ENCODE measurements at places on chromosomes 13 and 19.

DNA sequence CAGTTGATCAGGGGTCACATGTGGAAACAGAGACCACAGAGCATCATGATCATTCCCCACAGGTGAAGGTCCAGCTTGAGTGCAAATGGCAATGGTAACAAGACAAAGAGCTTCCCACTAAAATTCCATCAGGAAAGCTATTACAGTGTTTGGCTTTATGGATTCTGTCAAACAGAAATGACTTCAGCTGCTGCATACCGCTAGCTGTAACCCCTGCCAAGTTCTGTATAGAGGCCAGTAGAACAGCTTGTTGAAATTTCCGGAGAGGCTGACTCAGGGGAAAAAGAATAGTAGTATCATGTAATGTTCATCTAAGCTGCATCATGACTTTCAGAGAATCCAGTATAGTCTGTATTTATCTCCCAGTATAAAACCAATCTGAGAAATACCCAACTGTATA, 1704.7 kb downstream of the SLITRK5 start:
- DNase-seq = no peak

- DNase-seq = peak; percentile 71
Observed at GRCh38 chr19:55454787-55455243, 6.6 kb downstream of the ISOC2 start.

- DNase-seq = no peak
Observed at GRCh38 chr19:6198896-6199239, 63.4 kb downstream of the ACSBG2 start.

- no peak for DNase-seq
Observed at GRCh38 chr19:2260341-2260805, 4.2 kb upstream of the JSRP1 start.

- DNase-seq = no peak
Observed at GRCh38 chr13:29674532-29674931, 79.0 kb upstream of the SLC7A1 start.

DNA sequence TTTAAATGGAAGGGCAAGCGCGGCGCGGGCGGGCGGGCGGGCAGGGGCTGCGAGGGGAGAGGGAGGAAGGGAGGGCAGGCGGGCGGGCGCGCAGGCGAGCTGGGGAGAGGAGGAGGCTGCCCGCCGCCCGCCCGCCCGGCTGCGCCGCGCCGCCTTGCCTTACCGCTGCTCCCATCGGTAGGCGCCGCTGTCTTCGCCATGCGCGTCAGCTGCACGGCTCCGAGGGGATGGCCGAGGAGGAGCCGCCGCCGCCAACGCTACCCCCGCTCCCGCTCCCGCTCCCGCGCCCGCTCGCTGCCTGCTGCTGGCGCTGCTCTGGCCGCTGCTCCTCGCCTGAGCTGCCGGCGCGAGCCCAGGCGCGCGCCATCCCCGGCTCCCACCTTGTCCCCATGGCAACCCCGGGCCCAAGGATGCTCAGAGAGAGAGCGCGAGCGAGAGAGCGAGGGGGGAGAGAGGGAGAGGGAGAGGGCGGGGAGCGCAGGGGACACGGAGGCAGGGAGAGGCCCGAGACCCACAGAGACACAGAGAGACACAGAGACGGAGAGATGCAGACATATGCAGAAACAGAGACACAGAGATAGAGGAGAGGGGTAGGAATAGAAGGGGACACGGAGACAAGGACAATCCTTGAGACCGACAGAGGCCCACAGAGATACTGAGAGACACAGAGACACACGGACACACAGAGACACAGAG, 40.3 kb downstream of the DEDD2 start:
- DNase-seq = peak; percentile 86

DNA sequence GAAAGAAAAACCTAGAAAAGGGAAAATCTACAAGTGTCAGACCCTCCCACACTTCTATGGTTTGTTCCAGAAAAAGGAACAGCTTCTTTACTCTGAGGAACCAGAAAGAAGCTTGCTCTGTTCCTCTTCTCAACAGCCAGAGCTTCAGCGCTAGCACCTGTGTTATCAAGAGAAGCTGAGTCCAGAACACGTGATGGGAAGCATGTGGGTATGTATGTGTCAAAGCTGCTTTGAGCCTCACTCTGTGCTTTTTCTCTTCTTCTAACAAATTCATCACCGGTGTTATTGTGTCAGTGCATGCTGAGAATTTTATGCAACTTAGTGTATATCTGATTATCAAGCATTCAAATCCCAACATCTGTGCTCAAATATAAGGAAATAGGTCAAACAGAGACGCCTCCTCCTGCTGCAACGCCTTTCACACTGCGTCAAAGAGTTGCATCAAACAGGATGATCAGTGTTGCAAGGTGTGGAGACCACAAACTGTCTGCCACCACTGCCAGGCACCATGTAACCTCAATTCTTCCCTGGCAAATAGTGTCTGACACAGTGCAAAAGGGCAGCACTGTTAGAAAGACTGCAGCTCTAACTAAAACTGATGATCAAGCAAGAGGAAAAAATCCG, 83.9 kb downstream of the LRRC63 start:
- DNase-seq = peak; percentile 76

DNA sequence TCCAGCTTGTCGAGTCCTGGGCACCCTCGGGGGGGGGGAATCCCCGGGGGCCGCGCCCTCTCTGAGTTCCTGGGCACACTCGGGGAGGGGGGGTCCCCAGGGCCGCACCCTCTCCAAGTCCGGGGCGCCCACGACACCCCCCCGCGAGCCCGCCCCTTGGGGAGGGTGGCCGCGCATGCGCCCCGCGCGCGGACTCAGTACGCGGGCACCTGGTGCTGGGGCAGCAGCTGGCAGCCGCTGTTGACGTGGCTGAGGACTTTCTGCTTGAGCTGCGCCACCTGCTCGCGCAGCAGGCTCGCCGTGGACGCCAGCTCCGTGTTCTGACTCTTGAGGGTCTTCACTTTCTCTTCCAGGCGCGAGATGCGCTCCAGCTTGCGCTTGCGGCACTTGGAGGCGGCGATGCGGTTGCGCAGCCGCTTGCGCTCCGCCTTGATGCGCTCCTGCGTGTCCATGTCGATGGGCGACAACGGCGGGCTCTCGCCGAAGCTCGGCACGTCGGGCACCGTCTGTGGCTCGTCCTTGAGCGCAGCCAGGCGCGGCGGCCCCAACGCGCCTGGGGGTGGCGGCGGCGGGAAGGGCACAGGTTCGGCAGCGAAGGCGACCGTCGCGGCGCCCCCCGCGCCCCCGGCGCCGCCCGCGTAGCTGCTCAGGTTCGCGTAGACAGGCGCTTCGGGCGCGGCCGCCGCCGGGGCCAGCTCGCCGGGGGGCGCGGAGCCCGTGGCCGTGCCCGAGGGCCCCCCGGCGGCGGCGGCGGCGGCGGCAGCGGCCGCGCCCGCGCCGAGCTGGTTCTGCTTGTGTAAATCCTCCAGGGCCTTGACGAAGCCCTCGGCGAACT, 958 bp downstream of the JUND start:
- DNase-seq = peak; percentile 80

DNA sequence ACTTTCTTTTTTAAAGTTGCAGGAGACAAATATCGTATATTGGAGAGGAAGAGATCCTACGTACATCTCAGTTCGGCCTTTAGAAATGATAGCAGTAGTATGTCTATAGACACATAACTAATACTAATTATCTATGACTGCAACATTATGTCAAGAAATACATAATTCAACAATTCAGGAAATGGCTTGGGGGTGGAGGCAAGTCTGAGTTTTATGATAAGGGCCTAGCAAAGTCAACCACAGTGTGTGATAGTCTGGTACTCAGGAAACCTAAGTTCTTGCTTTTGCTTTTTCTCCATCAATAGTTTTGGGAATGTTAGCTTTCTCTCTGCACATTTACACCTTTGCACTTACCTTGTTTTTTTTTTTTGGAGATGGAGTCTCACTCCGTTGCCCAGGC, 27.5 kb upstream of the OBI1 start:
- DNase-seq = no peak

DNA sequence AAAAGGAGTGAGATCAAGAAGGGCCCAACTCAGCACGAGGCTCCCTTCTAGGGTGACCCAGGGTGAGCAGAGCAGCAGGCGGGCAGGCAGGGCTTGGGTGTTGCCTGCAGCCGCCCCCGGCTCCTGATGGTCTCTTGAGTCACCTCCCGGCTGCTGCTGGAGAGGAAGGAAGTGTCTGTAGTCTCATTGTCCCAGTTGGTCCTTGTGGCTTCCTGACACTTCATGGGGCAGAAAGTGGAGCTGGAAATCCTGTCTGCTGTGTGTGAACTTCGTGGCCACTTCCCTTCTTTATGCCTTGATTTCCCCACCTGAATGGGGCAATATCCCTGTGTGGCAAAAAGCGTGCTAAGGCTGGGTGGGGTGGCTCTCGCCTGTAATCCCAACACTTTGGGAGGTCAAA, 2.5 kb downstream of the MAP1S start:
- DNase-seq = no peak

- no peak for DNase-seq
Observed at GRCh38 chr13:110590577-110590976, 24.8 kb upstream of the NAXD start.

GRCh38 chr19:8333767-8334457, 9.2 kb downstream of the KANK3 start:
- no peak for DNase-seq

DNA sequence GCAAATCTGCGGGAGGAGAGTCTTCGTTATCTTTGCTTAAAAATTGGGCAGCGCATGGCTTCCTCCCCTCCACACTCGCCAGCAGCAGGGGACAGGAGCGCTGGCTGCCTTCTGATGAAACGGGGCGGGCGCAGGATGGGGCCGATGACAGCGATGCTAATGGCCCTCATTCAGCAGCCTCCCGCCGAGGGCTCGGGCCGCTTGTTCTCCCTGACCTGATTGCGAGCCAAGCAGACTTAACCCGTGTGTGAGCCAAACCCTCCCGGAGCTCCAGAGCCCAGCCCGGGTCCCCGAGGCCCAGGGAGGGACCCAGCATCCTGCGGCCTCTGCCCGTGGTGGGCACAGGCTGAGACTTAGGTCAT, 90.3 kb downstream of the KDM4B start:
- no peak for DNase-seq

GRCh38 chr13:44389060-44389666, 15.5 kb downstream of the SERP2 start:
- DNase-seq = no peak

DNA sequence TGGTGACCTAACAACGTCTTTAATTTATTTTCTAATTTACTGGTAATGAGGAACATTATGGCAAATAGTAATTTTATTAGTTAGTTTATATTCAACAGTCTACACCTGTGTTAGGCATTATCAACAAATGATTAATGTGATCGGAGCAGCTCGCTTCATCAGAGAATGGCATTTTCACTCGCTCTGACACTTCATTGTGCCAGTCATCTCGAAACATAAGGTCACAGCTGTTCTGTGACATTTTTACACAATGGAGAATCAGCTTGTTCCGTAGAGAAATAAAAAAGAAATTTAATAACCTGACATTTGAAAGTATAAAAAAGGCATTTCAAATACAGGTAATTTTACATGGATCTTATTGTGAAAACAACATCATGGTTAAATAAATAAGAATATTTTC, 858.4 kb downstream of the SLITRK6 start:
- no peak for DNase-seq

GRCh38 chr19:40191836-40192646, 815 bp downstream of the MAP3K10 start:
- DNase-seq = peak; percentile 55

DNA sequence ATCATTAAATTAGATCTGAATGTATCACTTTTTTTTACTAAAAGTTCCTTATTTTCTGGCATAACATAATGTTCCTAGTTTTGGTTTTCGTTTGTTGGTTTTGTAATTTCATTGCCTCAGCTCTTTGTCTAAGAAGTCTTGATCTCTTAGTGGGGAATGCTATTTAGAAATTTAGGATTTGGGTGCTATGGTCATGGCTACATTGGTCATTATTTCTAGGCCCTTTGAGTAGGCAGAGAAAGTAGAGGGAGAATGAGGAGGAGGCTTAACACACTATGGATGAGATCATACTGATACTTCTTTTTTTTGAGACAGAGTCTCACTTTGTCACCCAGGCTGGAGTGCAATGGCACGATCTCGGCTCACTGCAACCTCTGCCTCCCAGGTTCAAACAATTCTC, 41.8 kb downstream of the PIBF1 start:
- no peak for DNase-seq

- DNase-seq = no peak
Observed at GRCh38 chr13:50676602-50677001, 166.9 kb downstream of the DLEU7 start.

- DNase-seq = no peak
Observed at GRCh38 chr13:113761136-113761535, 2.1 kb downstream of the TMEM255B start.

DNA sequence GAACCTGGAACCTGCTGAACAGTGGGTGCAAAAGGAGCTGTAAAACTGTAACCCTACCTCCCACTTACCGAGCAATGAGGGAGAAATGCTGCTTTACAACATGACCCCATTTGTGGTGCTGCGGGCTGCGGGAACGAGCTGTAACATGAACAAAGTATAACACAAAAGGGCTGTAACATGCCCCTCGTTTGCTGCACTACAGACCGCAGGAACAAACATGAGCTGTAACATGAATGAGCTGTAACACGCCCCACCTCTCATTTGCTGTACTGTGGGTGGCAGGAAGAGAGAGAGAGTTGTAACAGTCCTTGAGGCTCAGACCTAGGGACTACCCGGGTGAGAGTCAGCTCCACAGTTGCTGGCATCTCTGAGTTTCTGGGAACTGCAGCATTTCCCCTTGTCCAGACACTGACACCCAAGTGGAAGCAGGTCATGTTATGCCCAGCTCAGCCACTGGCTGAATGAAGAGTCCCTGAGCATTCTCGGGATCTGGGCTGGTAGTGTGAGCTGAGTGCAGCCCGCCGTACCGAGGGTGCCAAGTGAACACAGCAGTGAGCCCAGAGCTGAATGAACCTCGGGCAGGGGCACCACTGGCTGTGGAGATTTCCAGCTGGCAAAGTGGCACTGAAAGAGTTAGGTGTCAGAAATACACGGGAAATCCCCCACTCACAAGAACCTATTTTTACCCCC, 1385.3 kb upstream of the SPRY2 start:
- no peak for DNase-seq

- peak; percentile 50 for DNase-seq
Observed at GRCh38 chr19:45492627-45493470, 4.0 kb downstream of the RTN2 start.

- DNase-seq = no peak
Observed at GRCh38 chr19:51066393-51067186, 1.7 kb upstream of the KLK13 start.

- no peak for DNase-seq
Observed at GRCh38 chr19:47469719-47470118, 2.0 kb downstream of the SLC8A2 start.

DNA sequence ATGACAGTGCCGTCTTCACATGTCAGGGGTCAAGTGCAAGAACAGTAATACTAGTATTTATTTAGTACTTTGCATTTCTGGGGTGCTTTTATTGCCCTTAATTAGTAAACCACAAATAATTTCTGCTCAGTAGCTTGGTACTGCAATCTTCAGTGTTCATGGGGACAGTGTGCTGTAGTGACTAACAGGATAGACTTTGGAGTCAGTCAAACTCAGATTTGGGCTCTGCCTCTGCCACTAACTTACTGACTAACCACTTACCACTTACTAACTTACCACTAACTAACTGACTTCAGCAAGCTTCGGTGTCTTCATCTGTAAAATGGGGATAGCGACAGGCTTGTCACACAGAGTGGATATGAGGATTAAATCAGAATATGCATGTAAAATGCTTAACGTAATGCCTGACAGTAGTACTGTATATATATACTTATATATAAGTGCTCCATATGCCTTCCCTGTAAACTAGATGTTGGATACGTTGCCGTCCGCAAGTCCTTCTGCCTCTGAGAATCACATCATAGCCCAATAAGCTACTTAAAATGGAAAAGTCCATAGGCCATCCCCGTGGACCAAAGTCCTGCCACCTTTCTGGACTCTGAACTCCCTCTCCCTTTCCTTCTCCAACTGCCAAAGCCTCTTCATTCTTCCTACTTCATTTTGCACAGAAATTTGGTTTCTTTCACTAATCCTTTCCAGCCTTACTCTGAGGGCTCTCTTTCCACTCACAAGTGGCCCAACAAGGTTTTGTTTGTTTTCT, 158.1 kb downstream of the ZIC5 start:
- DNase-seq = no peak
